Left lung (tissue), 14 donors: ENCODE measurements at places on chromosomes 12 and 14.

DNA sequence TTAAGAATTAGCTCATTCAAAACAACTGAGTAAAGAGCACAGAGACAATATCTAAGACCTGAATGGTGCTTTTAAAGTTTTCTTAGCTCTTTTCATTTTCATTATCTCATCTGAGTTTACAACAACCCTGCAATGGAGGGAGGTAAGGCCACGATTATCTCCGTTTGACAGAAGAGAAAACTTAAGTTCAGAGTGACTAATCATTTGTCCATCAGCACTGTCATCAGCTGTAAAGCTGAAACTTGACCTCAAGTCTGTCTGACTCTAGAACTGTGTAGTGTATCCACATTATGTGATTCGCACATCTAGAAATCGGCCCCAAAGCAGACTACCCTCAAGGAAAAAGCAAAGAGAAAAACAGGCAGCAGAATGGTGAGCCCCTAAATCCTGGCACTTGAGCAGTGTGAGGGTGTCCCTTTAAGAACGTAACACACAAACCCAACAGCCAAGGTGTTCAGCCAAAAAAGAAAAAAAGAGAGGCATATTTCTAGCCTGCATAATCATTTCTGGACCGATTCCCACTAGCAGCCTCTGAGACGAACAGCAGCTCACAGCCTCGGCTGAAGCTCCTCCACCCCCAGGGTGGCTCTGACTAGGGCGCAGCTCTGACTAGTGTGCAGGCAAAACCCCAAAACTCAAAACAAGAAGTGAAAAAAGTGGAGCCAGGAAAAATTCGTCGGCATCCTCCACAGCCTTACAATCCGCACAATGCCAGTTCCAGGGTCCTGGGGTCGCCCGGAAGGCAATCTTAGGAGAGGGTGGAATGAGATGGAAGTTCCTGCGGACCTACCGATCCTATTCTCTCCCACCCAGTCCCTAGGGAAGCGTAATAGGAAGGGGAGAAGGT is 1.6 kb downstream of the STXBP6 start:
- DNase-seq, result no peak

DNA sequence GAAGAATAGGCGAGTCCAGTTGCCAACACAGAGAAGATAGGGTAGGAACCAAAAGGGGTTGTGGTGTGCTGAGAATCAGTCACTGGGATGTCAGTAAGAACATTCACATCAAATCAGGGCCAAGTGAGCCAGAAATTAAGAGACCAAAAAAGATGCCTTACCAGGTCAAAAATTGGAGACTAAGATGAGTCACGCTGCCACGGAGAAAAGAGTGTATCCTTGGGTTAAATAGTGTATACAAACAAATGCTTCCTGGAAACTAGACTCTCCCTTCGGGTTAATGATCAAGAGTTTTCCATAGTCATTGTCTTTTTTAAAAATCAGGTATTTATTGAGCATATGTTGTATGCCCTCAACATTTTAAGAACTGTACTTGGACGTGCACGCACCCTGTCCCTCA is 45.2 kb upstream of the BAZ1A start:
- no peak for DNase-seq

DNA sequence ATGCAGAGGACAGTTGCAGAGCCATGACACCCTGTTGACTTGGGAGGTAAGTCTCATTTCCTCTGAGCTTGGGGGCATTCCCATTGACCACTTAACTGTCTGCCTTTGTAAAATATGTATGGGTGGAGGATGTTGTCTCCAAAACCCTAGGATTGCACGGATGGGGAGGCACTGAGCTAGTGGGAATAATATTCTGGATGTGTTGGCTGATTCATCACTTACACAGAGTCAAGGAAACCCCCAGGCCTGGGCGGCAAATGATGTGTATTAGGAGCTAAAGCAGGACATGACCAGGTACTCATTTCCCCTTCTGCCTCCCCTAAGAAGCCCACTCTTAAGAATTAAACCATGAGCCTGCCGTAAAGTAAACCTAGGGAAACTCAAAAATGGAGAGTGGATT is 319.4 kb downstream of the VRK1 start:
- no peak for DNase-seq

- DNase-seq, result no peak
Measured at GRCh38 chr12:71400481-71400880, 39.1 kb upstream of the LGR5 start.

DNA sequence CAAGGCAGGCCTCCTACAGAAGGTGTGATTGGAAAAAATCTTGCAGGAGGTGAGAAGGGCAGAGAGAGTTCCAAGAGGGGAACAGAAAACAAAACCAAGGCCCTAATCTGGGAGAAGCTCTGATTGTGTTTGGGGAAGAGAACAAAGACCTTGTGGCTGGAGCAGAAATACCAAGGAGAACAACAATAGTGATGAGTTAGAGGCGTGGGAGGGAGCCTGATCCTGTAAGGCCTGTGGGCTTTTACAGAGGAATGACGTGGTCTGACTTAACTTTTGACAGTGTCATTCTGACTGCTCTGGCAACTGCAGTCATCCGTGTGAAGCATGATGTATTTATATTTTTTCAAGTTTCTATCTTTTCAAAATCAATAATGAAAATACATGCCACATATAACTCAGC is 200.6 kb downstream of the ANO4 start:
- DNase-seq, result no peak

GRCh38 chr12:130344529-130344928 is 6.8 kb downstream of the PIWIL1 start:
- no peak for DNase-seq

GRCh38 chr12:27252934-27253333 is 8.8 kb downstream of the STK38L start:
- no peak for DNase-seq

- no peak for DNase-seq
Measured at GRCh38 chr12:59972905-59973304, 377.1 kb downstream of the SLC16A7 start.

DNA sequence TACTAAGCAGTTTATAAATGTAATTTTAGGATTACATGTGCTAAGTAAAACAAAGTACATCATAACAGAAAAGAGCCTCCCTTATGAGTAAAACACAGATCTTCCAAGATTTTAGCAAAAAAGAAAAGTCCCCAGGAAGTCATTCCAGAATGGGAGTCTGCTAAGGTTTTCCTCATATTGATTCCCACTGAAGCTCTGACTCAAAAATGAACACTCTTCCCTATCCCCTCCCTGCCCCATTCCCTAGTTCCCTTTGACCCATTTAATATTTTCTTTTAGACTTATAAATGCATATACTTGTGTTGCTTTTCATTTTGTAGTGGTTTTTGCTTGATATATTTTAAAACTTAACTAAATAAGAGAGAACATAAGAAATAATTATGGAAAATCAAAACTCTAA is 40.1 kb downstream of the PTGER2 start:
- DNase-seq, result no peak

DNA sequence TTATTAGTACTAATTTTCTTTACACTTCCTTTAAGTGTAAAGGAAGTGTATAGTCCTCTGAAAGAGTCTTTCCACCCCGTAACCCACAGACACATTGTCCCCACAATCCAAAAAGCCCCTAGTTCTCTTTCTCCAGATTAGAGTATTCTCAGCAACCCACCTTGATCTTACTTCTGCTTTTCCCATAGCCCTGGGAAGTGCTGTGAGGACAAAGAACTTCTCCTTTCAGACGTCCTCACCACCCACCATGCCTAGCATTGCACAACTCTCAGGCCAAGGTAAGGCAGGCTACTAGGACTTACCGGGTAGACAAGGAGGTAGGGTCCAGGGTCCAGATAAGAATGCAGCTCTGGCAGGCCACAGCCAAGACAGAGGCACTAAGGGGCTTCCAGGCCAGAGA is 7.4 kb downstream of the AAAS start:
- no peak for DNase-seq

DNA sequence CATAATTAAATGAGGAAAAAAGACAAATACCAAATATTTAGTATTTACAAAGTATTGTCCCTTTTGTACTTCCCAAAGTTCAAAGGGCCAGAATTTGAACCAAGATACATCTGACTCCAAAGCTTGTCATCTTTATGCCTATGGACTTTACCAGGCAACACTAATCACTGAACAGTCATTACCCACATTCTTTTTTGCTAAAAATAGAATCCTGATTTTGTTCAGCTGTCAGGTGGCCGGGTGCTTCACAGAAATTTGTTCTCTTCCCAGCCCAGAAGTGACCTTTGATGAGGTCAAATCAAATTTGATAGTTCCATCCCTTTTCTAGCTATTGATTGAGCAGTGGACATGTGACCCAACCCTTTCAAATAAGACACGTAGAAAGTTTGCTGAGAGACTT is 121.6 kb downstream of the LLPH start:
- DNase-seq, result no peak

DNA sequence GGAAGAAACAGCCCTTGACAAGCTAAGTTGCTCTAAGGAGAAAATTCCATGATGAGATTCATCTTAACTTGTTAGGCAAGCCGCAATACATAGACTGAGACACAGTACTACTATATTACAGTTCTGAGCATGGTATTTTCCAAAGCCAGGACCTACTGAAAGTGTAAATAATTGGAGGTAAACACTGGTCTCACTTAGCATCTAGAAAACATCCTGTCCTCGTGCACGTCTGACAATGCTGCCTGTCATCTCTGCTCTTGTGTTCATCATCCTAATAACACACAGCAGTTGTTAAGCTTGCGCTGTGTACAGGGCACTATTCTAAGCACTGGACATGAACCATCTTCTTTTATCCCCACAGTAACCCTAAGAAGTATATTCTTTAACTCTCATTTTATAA is 64.2 kb downstream of the GNG2 start:
- no peak for DNase-seq

DNA sequence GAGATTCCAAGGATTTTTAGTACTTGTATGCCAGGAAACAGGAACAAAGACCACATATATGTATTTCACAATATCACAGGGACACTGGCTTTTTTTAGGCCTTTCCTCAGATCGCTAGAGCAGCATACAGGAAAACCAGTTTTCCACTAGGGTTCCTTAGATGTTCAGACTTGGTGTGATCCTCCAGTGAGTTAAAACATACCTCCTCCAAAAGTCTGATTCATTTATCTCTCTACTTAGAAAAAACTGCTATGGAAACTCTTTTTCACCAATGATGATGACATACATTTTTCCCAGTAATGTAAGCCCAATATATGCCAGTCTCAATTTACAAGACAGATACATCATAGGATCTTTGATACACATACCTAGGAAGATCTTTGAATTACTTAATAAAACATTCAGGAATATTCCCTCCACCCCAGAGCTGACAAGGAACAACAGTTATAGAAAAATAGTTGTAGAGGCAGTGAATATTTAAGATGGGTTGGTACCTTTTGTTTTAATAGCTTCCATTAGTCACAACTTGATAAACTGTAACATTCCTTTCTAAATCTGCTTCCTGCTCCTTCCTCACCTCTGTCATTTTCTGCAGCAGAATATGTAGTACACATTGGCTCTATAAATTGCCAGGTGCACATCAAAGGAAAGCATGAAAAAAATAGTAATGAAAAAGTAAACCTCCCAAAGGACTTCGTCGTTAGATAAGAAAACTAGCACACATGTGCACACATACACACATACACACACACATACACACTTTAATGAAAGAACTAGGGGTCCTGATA is 27.5 kb downstream of the BCAT1 start:
- no peak for DNase-seq

DNA sequence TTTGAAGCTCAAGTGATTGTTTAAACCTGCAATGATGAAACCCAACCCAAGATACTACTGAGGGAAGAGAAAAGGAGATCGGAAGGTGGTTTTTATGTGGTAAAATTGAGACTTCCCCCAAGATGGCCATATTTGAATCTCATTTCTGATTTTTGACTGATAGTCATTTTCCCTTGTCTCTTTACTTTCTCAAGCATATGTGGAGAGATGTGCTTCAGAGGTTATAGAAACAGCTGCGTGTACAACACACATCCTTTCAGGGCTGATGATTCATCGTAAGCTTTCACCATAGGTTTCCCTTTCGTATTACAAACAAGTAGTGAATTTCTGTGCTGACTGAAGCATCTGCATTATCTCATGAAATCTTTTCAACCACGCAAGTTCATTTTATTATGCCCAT is 276.2 kb downstream of the EMP1 start:
- DNase-seq, result no peak

- DNase-seq, result no peak
Measured at GRCh38 chr12:10194160-10194670, 15.4 kb downstream of the TMEM52B start.

DNA sequence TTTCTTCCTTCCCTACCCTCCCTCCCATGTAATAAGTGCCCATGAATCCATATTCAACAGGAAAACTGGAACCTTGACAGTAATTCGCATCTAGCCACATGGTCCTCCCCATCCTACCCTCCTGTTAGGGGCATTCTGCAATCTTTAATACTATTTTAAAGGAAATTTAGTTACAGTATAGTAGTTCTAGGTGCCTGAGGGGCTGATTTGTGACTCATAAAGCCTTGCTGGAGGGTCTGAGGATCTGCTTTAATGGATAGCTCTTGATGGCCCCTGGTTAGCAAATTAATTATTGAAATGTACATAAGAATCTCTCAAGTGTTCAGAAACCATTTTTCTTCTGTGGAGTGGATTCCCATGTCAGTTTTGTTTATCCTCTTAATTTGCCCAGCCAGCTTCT is 54.1 kb downstream of the ESRRB start:
- DNase-seq, result no peak

GRCh38 chr12:42385326-42385841 is 59.4 kb downstream of the PPHLN1 start:
- no peak for DNase-seq

DNA sequence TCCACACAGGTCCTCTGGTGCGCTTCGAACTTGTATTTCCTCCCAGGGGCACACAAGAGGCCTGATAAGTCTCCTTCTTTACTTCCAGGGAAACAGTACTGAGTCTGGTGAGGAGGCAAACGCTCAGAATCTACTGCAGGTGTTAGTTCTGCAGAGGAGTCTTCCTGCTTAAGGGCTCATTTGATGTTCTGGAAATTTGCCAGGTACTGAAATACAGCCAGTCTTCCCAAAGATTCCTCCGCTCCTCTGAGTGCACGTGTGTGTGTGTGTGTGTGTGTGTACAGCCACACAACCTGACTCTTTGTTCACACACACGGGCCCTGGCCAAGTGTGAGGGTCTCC is 92.0 kb downstream of the FBXL14 start:
- peak; percentile 36 for DNase-seq

DNA sequence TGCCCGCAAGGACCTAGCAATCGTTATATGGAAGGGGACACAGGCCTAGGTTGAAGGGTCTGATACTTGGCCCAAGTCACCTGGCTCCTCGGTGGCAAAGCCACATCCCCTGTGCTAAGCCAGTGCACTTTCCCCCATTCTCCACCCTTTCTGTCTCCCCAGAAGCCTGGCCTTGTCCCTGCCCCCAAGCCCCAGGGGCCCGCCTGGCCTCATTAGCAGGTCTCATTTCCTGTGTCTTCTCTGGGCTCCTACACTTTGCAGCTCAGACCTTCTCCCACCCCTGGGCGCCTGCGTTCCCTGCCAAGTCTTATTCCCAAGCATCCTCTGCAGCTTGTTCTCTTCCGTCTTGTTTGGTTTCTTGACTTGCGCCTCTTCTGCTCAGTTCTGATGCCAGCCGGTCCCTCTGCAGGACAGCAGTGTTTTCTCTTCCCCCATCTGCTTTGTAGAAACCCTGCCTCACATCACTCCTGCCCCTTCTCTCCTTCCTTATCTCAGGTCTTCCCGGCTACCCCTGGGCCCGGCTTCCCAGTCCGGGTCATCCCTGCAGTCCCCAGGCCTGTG is 66.7 kb downstream of the SLC24A4 start:
- DNase-seq, result no peak
